GM04504 (cell line): ENCODE measurements at places on chromosomes 4 and X.

- DNase-seq, result no peak
Observed at GRCh38 chr4:186728631-186729271, 5.1 kb upstream of the FAT1 start.

GRCh38 chr4:184833046-184833838, 7.5 kb upstream of the ACSL1 start:
- DNase-seq, result no peak

- no peak for DNase-seq
Observed at GRCh38 chrX:19729761-19730160, 157.6 kb downstream of the SH3KBP1 start.

- no peak for DNase-seq
Observed at GRCh38 chrX:44871931-44872820, 812 bp upstream of the KDM6A start.

DNA sequence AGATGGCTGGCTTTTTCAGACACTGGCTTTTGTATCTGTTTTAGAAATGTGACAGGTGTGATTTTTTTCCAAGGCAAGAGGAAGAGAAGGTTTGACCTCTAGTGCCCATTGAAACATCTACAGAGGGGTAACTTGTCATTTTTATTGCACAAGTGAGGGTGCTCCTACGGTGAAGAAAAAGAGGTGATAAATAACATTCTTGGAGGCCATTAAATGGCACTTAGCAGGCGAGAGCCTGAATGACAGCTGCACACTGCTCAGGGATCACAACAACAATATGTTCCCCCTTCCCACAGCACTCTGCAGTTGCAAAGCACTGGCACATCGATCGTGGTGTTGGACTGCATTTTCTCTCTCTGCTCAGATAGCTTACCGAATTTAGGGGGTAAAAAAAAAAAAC, 22.9 kb downstream of the FAM184B start:
- no peak for DNase-seq

- no peak for DNase-seq
Observed at GRCh38 chr4:10237131-10237530, 120.5 kb upstream of the WDR1 start.

GRCh38 chr4:154467886-154468285, 23.7 kb downstream of the DCHS2 start:
- no peak for DNase-seq

GRCh38 chrX:123425904-123426303, 241.8 kb downstream of the GRIA3 start:
- no peak for DNase-seq

DNA sequence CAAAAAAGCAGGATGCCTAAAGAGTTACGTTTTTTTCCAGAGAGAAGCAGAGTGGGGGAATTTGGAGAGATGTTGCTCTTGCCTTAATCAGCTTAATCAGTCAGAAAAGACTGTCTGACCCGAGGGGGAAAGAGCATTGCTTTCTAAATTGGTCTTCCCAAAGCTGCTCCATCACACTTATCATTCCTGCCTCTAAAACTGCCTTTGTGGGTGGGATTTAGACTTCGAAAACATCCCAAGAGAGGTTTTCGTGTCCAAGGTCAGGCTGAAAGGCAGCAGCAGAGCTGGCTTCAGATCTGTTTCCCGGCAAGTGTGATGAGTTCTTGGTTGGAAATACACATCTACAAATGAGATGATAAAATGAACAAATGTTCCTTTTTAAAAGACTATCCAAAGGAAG, 155.2 kb downstream of the SH2D1A start:
- DNase-seq, result no peak

GRCh38 chr4:7171191-7171900, 21.0 kb upstream of the SORCS2 start:
- DNase-seq, result no peak

- no peak for DNase-seq
Observed at GRCh38 chr4:55177461-55177860, 52.1 kb upstream of the KDR start.

DNA sequence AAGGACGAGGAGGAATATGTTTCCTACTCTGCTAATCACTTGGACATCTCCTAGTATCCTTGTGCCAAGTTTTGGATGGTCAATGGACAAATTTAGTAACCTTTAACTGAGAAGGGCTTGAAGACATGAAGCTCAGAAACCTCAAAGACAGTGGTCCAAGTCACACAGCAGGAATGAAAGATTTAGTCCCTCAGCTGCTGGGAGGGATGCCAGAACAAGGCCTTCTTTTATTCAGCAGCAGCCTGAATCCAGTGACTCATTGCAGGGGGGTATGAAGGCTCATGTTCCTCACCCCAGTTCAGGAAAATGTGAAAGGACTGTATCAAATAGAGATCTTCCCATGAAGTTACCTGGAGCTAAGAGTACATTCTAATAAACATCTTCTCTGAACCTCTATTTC, 214.9 kb upstream of the UGT8 start:
- peak; percentile 80 for DNase-seq

DNA sequence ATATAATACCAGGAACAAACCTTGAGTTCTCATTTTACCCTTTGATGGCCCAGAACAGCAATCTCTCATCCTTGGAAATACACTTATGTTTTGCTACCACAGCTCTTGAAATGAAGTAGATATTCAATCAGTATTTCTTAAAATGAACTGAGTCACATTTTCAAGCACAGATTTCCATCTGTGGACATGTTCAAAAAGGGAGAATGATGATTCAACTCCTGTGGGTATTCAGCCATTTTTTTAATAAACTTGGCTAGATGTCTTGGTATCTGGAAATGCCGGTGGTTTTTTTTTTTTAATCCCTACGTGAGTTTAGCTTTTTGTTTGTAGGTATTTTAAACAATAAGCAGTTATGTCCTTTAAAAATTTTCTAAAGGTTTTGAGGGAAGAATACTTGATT, 64.2 kb upstream of the TRPC5OS start:
- DNase-seq, result no peak

DNA sequence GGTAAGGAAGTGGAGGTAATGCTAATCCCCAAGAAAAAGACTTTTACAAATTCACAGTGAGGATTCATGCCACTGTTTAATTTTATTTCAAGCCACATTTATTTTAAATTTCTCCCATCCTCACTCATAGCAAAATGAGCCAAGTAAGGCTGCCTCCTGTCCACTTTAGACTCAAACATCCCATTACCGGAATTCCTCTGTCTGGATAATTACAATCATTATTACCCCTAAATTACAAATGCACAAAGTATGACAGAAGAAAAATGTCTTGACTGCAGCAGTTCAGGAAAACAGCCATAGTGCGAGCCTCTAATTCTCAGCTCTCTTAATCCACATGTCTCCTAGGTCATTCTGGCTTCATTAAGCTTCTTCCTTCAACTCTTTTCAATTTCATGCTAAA, 57.0 kb downstream of the MAPK10 start:
- no peak for DNase-seq

DNA sequence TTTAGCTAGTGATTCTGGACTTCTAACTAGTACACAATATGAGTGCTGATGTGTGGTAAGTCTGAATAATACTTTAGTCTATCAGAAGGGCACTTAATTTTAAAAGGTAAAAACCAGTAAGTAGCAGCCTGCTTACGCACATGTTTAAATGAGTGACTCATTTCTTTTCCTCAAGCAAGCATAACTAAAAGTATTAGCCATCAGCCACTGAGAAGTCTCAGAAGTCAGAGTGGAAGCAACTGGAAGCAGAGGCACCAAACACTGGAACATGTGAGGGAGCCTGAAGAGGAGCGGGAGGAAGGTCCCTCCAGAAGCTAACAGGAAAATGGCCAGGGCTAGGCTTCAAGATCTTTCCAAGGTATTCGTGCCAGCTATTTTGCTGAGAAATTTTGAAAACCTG, 257.7 kb downstream of the RAPGEF2 start:
- DNase-seq, result peak; percentile 56

- DNase-seq, result no peak
Observed at GRCh38 chrX:1601051-1601767, 9.8 kb downstream of the AKAP17A start.

DNA sequence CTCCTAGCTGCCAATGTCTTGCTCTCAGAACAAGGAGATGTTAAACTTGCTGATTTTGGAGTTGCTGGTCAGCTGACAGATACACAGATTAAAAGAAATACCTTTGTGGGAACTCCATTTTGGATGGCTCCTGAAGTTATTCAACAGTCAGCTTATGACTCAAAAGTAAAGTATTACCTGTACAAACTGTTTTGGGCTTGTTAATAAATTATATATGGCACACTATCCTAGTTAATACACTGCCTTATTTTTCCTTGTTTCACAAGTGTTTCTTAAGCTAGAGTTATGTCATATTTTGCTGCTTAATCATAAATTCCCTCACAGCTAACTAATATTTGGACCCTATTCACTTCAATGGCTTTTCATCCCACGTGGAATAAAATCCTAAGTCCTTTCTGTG, 45.3 kb downstream of the STK26 start:
- no peak for DNase-seq

- DNase-seq, result no peak
Observed at GRCh38 chr4:52627876-52628275, 31.2 kb downstream of the USP46 start.

DNA sequence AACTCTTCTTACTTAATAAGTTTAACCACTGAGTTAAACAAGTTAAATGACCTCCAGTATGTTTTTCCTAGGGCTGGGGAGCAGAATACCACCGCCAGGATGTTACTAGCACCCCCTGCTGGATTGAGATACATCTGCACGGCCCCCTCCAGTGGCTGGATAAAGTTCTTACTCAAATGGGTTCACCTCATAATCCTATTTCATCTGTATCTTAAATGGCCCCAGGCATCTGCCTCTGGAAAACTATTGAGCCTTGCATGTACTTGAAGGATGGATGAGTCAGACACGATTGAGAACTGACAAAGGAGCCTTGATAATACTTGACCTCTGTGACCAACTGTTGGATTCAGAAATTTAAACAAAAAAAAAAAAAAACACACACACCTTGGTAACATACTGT, 61.5 kb upstream of the MMAA start:
- DNase-seq, result peak; percentile 37

DNA sequence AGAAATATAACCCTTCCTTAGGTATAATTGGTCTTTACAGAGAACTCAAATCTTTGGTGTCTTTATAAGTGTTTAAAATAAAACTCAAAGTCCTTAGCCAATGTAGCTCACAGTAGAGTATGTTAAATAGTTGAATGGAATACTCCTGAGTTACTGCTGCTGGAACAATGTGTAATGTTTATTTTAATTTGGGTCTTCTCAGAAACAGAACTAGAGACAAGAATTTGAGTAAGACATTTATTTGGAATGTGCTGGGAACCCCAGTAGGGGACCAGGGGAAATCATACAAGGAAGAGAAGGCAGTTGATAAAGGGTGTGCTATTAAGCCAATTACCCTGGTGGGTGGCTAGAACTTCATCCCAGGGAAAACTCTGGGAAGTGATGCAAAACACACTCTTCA, 240.4 kb upstream of the LDB2 start:
- no peak for DNase-seq

- no peak for DNase-seq
Observed at GRCh38 chr4:122003335-122003734, 51.5 kb upstream of the TRPC3 start.

GRCh38 chrX:2371026-2371711, 129.6 kb downstream of the DHRSX start:
- no peak for DNase-seq

GRCh38 chr4:172356016-172356415, 542.8 kb downstream of the GALNTL6 start:
- DNase-seq, result peak; percentile 5

GRCh38 chrX:153883163-153883843, 2.7 kb downstream of the L1CAM start:
- no peak for DNase-seq

DNA sequence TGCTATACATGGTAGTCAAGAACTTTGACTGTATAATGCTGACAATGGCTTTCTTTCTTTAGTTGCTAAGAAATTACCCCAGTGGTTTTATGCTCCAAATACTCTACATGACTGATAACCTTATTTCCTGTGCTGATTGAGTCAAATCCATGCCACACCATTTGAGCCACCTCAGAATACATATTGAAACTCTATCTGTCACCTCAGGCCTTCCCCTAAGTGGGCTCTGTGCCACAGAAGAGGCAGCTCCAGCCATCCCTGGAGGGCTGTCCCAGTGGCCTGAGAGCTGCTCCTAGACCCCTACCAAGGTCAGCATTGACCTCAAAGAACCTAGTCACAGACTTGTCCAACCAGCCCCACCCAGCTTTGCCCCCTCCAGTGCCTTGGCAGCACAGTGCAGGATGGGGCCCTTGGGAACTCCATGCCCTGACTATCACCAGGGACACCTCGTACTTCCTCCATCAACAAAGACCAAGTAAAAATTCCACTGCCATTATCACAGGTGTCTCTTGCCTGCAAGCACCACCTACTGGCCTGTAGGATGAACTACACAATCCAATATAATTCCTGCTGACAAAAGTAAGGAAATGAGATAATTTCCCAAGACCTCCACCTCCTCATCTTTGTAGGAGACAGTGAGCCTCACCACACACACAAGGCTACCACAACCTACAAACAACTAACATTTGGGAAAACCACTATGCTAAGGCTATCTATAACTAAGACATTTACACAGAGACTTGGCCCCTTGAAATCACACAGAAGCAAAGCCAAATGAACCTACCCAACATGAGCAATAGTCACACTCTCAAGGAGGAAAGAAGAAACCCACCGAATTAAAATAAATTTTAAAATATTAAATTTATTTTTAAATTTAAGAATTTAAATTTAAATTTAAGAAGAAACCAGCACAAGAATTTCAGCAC, 239.9 kb downstream of the NKX6-1 start:
- DNase-seq, result no peak

DNA sequence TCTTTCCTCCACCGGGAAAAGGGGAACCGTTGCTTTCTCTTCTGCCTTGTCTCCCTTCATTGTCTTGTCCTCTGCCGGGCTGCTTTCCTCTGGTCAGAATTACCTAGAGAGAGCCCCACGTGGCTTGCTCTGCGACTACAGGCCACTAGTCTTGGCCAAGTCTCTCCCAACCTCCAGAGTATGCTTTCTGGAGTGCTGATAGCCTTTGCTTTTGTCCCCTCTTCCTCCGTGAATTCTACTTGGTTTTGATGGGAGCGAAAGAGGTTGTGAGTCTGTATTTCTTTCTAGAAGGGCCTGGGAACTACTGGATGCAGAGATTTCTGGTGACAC, 5.3 kb upstream of the POU4F2 start:
- DNase-seq, result no peak

DNA sequence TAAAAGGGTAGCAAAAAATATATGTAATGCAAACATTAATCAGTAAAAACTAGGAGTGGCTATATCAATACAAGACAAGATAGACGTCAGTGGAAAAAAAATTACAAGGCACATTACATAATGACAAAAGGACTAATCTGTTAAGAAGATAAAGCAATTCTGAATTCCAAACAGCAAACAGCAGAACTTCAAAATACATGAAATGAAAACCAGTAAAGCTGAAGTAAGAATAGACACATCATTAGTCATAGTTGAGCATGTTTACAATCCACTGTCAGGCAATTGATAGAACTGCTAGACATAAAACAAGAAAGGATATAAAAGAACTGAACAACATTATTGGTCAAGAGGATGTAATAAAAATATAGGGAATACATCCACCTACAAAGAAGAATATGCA, 12.2 kb downstream of the SULT1B1 start:
- no peak for DNase-seq

- no peak for DNase-seq
Observed at GRCh38 chrX:74550295-74550802, 64.1 kb downstream of the RLIM start.

- DNase-seq, result no peak
Observed at GRCh38 chr4:2689114-2689513, 67.0 kb downstream of the TNIP2 start.

- DNase-seq, result no peak
Observed at GRCh38 chrX:44244008-44244407, 99.5 kb downstream of the EFHC2 start.
